WTC11 (cell line): ENCODE measurements at places on chromosomes 12 and 14.

- no peak overlapping the region for H3K27ac ChIP-seq
- H3K4me1 ChIP-seq, result peaks cover 31% of the 10 kb centered on the region
- no peak overlapping the region for H3K4me3 ChIP-seq
- no peaks in the 10 kb centered on the region for H3K36me3 ChIP-seq
- DNase-seq, result no peak
Observed at GRCh38 chr14:104792101-104792884, 3.3 kb downstream of the AKT1 start.

- no peak for DNase-seq
- no peaks in the 10 kb centered on the region for H3K36me3 ChIP-seq
- peaks cover 22% of the 10 kb centered on the region for H3K27me3 ChIP-seq
- peaks cover 3% of the 10 kb centered on the region; the same call in 1 of the 2 replicates for H3K4me1 ChIP-seq
- H3K4me3 ChIP-seq, result no peak overlapping the region
Observed at GRCh38 chr12:53709671-53710070, 17.6 kb downstream of the CALCOCO1 start.

GRCh38 chr12:131355361-131356245, 355.3 kb upstream of the SFSWAP start:
- no peaks in the 10 kb centered on the region; the same call in 1 of the 2 replicates for H3K27me3 ChIP-seq
- DNase-seq, result no peak
- no peak overlapping the region for H3K4me3 ChIP-seq
- no peak overlapping the region for H3K27ac ChIP-seq

DNA sequence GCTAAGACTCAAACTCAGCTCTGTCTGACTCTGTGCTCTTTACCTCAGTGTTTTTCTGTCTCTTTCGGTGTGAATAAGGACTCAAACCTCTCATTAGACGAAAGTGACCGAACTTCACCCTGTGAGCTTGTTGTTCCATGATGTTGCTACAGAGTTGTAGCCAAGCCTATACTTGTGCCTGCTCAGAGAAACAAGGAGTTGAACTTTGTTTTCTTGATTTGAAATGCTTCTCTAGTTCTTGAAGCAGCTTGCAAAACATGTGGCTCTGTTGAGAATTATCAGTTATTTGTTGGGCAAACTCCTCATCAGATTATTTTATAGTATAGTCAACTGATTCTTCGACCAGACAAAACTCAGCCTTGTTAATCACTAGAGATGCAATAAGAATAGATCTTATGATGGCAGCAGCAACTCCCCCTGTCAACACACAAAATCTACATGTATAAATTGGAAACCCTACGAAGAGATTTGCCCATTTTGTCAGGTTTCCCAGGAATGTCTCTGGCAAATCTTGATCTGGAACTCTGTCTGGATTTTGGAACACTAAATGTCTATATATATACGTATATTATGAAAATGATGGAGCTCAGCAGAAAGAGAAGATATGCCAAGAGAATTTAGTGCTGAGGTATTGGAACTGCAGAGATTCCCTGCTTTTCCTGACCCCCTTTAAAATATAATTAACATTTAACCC, 146.8 kb downstream of the TTLL5 start:
- H3K36me3 ChIP-seq, result no peaks in the 10 kb centered on the region
- H3K4me1 ChIP-seq, result peaks cover 24% of the 10 kb centered on the region
- no peaks in the 10 kb centered on the region for H3K27me3 ChIP-seq
- H3K27ac ChIP-seq, result no peak overlapping the region
- no peak for DNase-seq

DNA sequence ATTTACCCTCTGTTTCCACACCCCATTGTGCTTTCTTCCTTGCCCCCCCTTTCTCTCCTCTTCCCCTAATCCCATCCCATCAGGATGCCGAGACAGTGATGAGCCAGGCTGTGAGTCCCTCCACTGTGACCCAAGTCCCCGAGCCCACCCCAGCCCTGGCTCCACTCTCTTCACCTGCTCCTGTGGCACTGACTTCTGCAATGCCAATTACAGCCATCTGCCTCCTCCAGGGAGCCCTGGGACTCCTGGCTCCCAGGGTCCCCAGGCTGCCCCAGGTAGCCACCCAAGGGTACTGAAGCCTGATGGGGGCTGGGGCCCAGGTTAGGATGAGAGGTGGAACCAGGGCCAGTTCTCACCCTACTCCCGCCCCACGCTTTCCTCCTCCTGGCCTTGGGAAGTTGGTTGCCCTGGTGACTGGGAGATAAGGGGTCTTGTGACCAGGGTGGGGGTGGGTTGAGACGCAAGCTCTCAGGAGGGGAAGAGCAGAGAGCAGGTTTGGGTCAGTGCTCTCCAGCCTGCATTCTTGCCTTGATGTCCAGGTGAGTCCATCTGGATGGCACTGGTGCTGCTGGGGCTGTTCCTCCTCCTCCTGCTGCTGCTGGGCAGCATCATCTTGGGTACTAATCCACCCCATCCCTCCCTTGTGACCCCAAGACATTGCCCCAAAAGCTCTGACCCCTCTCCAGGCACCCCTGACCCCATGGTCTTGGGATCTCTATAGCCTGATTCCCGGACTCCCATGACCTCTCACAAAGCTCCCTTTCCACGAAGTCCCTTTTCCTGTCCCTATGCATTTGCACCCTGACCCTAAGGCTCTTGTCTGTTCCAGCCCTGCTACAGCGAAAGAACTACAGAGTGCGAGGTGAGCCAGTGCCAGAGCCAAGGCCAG, 1.2 kb downstream of the AMHR2 start:
- no peaks in the 10 kb centered on the region for H3K27me3 ChIP-seq
- peaks cover 10% of the 10 kb centered on the region for H3K4me1 ChIP-seq
- H3K4me3 ChIP-seq, result no peak overlapping the region

GRCh38 chr12:100154474-100155247, 12.0 kb upstream of the BLTP3B start:
- peak; percentile 94 for DNase-seq
- no peaks in the 10 kb centered on the region; the same call in 1 of the 2 replicates for H3K27me3 ChIP-seq
- H3K4me1 ChIP-seq, result peaks cover 38% of the 10 kb centered on the region

GRCh38 chr14:83356080-83356479, 1822.4 kb upstream of the SEL1L start:
- no peaks in the 10 kb centered on the region for H3K36me3 ChIP-seq
- DNase-seq, result no peak
- H3K27me3 ChIP-seq, result no peaks in the 10 kb centered on the region

DNA sequence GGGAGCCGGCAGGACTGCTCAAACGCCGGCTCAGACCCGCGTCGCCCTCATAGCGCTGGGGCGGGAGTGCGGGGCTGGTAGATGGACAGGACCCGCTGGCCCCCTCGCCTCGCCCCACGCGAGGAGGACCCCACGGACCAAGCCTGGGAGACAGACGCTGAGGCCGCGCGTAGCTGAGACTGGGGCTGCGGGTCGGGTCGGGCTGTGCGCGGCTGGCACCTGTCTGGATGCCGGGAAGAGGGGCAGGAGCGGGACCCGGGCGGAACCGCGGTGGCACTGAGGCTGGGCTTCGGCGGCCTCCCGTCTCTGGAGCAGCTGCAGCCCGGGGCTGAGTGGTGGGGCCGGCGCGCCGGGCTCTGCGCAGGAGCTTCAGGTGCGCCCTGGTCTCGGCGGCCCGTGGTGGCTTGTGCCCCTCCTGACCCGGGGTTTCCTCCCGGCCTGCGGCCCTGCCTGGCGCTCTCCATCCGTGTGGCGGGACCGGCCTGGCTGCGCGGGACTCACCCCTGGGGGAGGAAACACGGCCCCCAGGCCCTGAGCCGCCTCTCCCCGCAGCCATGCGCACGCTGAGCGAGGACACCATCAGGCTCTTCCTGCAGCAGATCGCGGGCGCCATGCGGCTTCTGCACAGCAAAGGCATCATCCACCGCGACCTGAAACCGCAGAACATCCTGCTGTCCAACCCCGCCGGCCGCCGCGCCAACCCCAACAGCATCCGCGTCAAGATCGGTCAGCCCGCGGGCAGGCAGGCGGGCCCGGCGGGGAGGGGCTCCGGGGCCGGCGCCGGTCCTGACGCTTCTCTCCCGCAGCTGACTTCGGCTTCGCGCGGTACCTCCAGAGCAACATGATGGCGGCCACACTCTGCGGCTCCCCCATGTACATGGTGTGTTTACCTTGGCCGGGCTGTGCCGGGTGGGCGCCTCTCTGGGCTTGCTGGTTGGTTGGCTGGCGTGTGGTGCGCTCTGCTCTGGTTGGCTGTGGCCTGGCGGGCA, 14.0 kb downstream of the ULK1 start:
- H3K4me3 ChIP-seq, result no peak overlapping the region
- peaks cover 7% of the 10 kb centered on the region for H3K36me3 ChIP-seq
- no peaks in the 10 kb centered on the region for H3K27me3 ChIP-seq
- H3K27ac ChIP-seq, result no peak overlapping the region; the same call in 1 of the 2 replicates
- DNase-seq, result no peak

GRCh38 chr12:70448371-70448770, 82.3 kb downstream of the KCNMB4 start:
- peaks cover 41% of the 10 kb centered on the region for H3K36me3 ChIP-seq
- H3K27ac ChIP-seq, result no peak overlapping the region
- H3K27me3 ChIP-seq, result no peaks in the 10 kb centered on the region
- no peaks in the 10 kb centered on the region for H3K4me1 ChIP-seq

DNA sequence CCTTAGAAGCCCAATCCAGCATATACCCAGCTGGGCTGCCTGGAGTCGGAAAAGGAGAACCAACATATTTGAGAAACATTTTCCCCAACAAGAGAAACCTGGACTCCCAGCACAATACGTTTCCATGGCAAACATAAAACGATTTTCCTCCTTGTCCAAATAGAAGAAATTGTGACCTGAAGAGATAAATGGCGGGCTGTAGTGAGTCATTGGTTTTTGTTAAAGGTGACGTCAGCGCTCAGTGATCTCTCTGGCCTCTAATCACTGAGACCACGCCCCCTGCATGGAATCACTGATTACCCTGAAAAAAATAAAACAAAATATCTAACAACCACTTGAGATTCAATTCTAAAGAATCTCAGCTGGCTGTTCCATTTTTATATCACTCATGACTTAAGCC, 6.0 kb downstream of the CCDC60 start:
- no peak for DNase-seq
- peaks cover 79% of the 10 kb centered on the region for H3K27me3 ChIP-seq
- H3K4me3 ChIP-seq, result no peak overlapping the region
- H3K36me3 ChIP-seq, result no peaks in the 10 kb centered on the region; the same call in 1 of the 2 replicates

DNA sequence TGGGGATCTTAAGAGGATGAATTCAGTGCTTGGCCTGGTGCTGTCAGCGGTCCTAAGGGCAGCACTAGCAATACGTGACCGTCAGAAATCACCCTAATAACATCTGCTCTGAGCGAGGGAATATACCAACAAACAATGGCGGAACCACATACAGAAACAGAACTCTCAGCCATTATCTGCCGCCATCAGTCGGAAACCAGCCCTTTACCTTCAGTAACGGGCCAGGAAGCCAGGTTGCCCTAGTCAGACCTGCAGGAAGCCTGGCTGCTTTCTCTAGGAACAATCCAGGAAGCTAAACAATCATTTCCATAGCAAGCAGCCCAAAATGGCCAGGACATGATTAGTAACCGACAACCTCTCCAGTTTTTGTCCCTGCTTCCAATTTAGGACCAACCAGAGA, 5.6 kb downstream of the CDCA4 start:
- peaks cover 27% of the 10 kb centered on the region for H3K36me3 ChIP-seq
- no peak for DNase-seq
- peak overlapping the region; percentile 6; the same call in 1 of the 2 replicates for H3K4me3 ChIP-seq
- H3K27me3 ChIP-seq, result no peaks in the 10 kb centered on the region
- H3K4me1 ChIP-seq, result peaks cover 67% of the 10 kb centered on the region

GRCh38 chr12:3452348-3452747, 38.7 kb upstream of the PRMT8 start:
- no peak overlapping the region for H3K4me3 ChIP-seq
- H3K4me1 ChIP-seq, result peaks cover 15% of the 10 kb centered on the region

DNA sequence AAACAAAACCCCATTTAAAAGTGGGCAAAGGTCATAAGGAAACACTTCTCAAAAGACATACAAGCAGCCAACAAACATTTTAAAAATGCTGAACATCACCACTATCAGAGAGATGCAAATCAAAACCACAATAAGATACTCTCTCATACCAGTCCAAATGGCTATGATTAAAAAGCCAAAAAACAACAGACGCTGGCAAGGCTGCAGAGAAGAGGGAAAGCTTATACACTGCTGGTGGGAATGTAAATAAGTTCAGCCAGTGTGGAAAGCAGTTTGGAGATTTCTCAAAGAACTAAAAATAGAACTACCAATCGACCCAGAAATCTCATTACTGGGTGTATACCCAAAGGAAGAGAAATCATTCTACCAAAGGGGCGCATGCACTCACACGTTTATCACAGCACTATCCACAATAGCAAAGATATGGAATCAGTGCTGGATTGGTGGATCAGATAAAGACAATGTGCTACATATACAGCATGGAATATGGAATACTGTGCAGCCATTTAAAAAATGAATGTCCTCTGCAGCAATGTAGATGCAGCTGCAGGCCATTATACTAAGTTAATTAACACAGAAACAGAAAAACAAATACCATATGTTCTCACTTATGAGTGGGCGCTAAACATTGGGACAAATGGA, 102.1 kb upstream of the DAAM1 start:
- no peak overlapping the region for H3K27ac ChIP-seq

- H3K36me3 ChIP-seq, result peaks cover 20% of the 10 kb centered on the region
- peaks cover 2% of the 10 kb centered on the region; the same call in 1 of the 2 replicates for H3K27me3 ChIP-seq
- H3K27ac ChIP-seq, result no peak overlapping the region
- no peak overlapping the region for H3K4me3 ChIP-seq
- H3K4me1 ChIP-seq, result peaks cover 23% of the 10 kb centered on the region
Observed at GRCh38 chr14:91229743-91230200, 14.7 kb downstream of the GPR68 start.

- DNase-seq, result no peak
- peaks cover 45% of the 10 kb centered on the region for H3K36me3 ChIP-seq
Observed at GRCh38 chr12:46671102-46671501, 154.7 kb downstream of the SLC38A4 start.

DNA sequence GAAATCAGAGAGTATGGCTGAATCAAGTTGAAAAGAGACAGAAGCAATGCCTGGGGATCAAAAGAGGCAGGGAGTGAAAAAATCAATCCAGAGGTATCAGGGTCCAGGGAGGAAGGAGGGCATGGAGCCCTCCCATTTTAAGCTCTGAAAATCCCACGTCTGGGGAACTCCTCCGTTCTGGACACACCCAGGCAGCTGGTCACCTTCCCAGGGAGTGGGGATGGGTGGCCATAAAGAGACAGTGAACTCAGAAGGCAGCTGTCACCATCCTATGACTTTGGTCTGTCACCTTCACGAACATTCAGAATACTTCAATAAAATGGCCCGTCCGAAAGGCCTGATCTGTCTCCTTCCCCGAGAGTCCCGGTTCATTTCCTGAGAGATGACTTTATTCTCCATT, 71.6 kb downstream of the MAP1LC3B2 start:
- no peak overlapping the region for H3K4me3 ChIP-seq
- H3K4me1 ChIP-seq, result peaks cover 14% of the 10 kb centered on the region
- H3K27ac ChIP-seq, result no peak overlapping the region
- H3K36me3 ChIP-seq, result no peaks in the 10 kb centered on the region
- DNase-seq, result no peak

GRCh38 chr14:51733147-51733546, 81.4 kb downstream of the FRMD6 start:
- no peaks in the 10 kb centered on the region for H3K27me3 ChIP-seq
- H3K4me1 ChIP-seq, result no peaks in the 10 kb centered on the region
- H3K4me3 ChIP-seq, result no peak overlapping the region
- H3K27ac ChIP-seq, result no peak overlapping the region

GRCh38 chr12:100375038-100375735, 18.3 kb downstream of the SLC17A8 start:
- DNase-seq, result no peak
- H3K4me3 ChIP-seq, result no peak overlapping the region
- H3K36me3 ChIP-seq, result no peaks in the 10 kb centered on the region
- H3K4me1 ChIP-seq, result peaks cover 47% of the 10 kb centered on the region
